ENCODE measurements at places on chromosomes 3 and 15. TPM values are rescaled to one million over a fixed set of nuclear protein-coding genes. Genes with fewer than 3 reads are reported as not detected.

GRCh38 chr15:67690936-67691335 lies 134.4 kb upstream of the SKOR1 start:
- no peak for DNase-seq

GRCh38 chr3:147191795-147192385 lies 214.5 kb downstream of the ZIC4 start:
- DNase-seq: peak; percentile 28

- DNase-seq: no peak
Observed at GRCh38 chr15:47364230-47365141, 352.8 kb upstream of the SEMA6D start.

DNA sequence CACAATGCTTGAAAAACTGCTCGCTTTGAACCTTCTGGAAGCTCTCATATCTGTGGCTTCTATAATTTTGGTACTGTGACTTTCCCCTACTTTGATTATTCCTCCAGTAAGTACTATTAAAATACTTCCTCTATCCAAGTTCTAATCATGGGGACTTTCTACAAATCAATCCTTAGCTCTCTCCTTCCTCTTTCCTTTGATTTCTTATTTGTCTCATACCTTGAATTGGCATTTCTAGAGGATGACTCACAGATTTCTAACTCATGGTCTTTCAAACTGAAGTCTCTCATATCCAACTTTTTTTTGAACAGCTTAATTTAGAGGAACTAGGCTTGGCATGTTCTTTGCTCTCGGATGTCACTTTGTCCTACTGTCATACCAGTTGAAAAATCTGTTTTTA lies 241.8 kb downstream of the TBC1D5 start:
- DNase-seq: no peak

- no peak for DNase-seq
Observed at GRCh38 chr3:53719796-53720195, 126.4 kb downstream of the CHDH start.

GRCh38 chr15:101346928-101347327 lies 51.9 kb upstream of the SNRPA1 start:
- DNase-seq: no peak

- DNase-seq: no peak
Observed at GRCh38 chr15:33344111-33344510, 33.3 kb downstream of the RYR3 start.

DNA sequence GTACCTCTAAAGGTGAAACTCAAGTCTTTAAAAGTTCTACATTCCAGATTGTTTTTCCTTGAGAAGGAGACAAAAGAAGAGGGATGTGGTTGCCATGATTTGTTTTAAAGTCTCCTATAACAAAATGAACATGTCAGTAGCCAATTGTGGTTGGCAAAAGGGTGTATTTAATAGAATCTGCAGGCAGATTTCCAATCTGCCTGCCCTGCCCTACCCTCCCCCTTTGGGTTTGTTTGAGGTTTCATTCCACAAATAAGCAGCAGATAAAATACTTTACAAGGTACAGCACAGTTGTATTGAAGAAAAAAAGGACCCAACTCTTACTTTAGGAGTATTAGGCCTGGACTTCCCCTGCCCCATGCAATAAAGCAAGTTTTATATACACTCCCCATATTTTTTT lies 59.5 kb downstream of the MLH1 start:
- DNase-seq: no peak

DNA sequence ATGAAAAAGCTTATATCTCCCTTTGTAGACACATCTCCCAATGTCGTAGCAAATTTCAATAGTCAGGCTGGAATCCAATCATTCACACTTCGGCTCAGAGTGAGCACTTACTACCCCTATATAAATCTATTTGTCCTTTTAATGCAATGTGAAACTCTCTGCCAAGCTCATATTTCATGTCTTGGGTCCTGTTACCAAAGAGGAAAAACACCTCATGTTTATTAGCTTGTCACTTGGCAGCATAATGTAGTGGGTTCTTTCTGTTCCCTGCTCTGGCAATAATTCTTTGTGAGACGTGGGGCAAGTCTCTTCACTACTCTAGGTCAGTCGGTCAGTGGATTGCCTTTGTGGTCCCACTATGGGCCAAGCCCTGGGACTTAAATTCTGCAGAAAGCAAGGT lies 107.1 kb downstream of the SRGAP3 start:
- peak; percentile 64 for DNase-seq

GRCh38 chr3:181711325-181712135 lies at the start of gene SOX2:
Gene SOX2, plus strand, starts transcription at chr3:181711925. Its CDS starts 436 bp downstream, at chr3:181712361.
- DNase-seq: peak; percentile 89

- DNase-seq: no peak
Observed at GRCh38 chr3:474828-475227, 278.3 kb downstream of the CHL1 start.

GRCh38 chr3:128278761-128279600 lies 125.7 kb downstream of the EEFSEC start:
- peak; percentile 61 for DNase-seq

DNA sequence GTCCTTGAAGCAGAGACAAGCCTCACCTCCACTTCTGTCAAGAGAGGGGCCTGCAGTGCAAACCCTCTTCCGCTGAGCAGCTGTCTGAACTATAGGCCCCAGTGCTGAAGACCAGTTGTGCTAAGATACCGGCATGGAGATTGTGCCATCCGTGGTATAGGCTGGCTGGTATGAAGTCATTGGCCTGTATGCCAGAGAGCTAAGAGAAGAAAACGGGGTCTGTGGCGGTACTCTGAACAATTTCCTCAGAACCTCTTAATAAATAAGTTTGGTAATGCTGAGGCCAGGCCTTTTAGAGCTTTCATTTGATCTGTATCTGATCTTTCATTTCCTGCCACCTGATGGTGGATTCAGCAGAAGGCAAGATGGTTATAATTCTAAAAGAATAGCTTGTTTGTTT lies 123.0 kb downstream of the LRIG1 start:
- no peak for DNase-seq

DNA sequence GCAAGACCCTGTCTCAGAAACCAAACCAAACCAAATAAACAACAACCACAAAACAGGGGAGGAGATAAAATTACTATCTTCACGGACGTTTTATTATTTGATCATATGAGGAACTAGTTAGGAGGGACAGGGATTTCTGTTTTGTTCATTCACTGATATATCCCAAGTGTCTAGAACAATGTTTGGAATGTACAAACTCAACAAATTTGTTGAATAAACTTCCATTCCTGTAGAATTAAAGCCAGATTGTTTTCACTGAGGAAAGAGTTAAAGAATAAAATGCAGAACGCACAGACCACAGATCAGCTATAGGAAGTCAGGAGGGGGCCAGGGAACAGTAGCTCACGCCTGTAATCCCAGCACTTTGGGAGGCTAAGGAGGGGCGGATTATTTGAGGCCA lies 6.5 kb upstream of the STRC start:
- DNase-seq: no peak

DNA sequence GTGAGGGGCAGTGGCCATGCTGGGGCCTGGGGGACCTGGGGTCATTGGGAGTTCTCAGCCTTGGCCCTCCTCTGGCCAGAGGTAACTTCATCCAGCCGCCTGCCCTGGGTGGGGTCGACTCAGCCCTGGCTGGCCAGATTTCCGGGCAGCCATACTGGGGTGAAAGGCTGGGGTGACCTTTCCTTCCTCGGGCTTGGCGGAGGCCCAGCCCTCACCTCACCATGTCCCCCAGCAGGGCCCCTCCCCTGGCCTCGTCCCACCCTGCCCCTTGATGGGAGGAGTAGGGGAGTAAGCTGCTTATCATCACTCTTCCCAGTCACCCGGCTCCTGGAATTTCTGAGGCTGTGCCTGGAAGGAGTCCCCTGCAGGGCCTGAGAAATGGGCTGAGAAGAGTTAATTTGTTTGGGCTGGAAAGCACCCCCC lies 5.4 kb downstream of the SEMA3F start:
- DNase-seq: no peak

DNA sequence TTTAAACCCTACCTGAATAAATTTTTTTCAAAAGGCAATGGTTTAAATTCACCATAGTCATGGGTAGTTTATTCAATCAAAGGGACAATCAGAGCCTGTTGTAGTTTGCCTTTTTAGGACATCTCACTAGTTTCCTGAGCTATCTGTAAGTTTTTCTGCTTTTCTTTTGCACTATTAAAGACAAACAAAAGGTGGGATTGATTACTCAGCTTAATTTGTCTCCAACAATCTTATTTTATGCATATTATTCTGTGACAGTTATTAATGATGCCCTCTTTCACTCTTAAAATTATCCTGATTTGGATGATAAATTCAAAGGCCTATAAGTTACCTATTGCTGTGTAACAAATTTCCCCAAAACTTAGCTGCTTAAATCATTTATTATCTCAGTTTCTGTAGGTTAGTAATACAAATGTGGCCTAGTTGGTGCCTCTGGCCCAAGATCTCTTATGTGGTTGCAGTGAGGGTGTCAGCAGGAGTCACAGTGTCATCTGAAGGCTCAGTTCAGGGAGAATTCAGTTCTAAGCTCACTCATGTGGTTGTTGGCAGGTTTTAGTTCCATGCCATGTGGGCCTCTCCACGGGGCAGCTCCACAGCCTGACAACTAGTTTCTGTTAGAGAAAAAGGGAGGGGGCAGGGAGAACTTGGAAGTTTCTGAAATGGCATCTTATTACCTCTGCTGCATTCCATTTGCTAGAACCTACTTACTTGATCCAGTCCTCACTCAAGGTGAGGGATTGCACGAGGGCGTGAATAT lies 16.0 kb downstream of the ARMC8 start:
- no peak for DNase-seq

DNA sequence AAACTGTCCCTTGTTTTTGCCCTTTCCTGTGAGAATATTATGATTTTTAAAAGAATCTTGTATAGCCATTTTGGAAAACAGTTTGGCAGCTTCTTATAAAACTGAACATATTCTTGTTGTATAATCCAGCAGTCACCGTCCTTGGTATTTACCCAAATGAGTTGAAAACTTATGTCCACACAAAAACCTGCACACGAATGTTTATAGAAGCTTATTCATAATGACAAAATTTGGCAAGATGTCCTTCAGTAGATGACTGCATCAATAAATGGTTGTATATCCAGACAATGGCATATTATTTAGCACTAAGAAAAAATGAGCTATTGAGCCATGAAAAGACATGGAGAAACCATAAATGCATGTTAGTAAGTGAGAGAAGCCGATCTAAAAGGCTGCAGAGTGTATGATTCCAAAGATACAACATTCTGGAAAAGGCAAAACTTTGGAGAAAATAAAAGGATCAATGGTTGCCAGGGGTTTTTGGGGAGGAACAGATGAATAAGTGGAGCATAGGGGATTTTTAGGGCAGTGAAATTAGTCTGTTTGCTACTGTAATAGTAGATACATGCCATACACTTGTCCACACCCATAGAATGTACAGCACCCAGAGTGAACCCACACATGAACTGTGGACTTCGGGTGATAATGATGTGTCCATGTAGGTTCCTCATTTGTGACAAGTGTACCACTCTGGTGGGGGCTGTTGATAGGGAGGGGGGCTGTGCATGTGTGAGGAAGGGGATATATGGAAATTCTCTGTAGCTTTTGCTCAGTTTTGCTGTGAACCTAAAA lies 31.7 kb downstream of the LIMD1 start:
- DNase-seq: no peak

DNA sequence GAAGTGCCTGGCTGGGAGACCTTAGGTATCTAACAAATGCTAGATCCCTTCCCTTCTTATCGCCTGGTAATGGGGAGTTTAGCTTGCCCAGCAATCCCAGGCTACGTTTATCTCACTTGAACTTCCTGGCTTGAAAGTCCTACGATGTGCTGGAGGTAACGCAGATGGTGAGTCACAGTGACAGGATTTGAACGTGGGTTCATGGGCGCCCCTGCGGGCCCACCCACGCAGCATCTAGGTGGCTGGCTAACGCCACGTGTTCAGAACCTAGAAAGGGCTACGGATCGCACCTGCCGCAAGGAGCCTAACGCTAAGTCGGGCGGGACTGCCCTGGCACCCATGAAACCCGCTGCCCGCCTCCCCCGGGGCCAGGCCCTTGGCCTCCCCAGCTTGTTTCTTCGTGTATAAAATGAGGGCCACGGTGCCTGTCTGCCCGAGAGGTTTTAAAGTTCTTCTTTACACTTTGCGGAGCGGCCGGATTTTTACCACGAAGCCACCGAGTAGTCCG lies 600 bp upstream of the USP3 start:
- DNase-seq: peak; percentile 75

Gene VGLL3
- polyA plus RNA-seq: 25.9 TPM

Gene IL17RB
- 12.7 TPM for polyA plus RNA-seq

Gene FAM3D
- 3.6 TPM for polyA plus RNA-seq

Gene EPHB1
- 2.9 TPM for polyA plus RNA-seq

Gene AGBL1
- 0.03 TPM for polyA plus RNA-seq

Gene CDCP1
- polyA plus RNA-seq: 0.56 TPM

Gene BFSP2
- not detected for polyA plus RNA-seq

Gene PLCB2
- polyA plus RNA-seq: 14.4 TPM

Gene POLQ
- 8.2 TPM for polyA plus RNA-seq

Gene FGF12
- 5.8 TPM for polyA plus RNA-seq

Gene RASSF1
- polyA plus RNA-seq: 33.7 TPM
